ENCODE measurements at places on chromosomes 5 and 9. TPM values are rescaled to one million over a fixed set of nuclear protein-coding genes. Genes with fewer than 3 reads are reported as not detected.

ZFP2 gene
- total RNA-seq: 9.4 TPM

PSMD5 gene
- total RNA-seq: 30.4 TPM

EIF4E1B gene
- not detected for total RNA-seq

RANBP17 gene
- 212 TPM for total RNA-seq

SH3TC2 gene
- 1.6 TPM for total RNA-seq

BTNL8 gene
- total RNA-seq: not detected
